AG04450 (cell line): ENCODE measurements at places on chromosomes 4 and X.

DNA sequence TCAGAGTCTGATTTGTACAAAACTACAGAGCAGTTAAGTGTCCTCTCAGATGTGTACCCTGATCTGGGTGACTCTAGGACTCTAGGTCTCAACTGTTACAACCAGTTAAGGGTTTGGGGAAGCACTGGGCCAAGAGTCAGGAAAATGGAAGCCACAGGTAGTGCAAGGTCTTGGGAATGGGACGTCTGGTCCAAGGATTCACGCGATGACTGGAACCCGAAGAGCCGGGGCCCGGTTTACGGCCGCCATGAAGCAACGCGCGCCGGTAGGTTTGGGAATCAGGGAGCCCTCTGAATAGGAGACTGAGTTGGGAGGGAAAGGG, 321 bp upstream of the HPRT1 start:
- DNase-seq, result no peak

- DNase-seq, result no peak
These were observed 1591.3 kb downstream of the ADGRL3 start for GRCh38 chr4:62791386-62791785.

GRCh38 chr4:92100975-92101374, 202.8 kb upstream of the GRID2 start:
- DNase-seq, result no peak

DNA sequence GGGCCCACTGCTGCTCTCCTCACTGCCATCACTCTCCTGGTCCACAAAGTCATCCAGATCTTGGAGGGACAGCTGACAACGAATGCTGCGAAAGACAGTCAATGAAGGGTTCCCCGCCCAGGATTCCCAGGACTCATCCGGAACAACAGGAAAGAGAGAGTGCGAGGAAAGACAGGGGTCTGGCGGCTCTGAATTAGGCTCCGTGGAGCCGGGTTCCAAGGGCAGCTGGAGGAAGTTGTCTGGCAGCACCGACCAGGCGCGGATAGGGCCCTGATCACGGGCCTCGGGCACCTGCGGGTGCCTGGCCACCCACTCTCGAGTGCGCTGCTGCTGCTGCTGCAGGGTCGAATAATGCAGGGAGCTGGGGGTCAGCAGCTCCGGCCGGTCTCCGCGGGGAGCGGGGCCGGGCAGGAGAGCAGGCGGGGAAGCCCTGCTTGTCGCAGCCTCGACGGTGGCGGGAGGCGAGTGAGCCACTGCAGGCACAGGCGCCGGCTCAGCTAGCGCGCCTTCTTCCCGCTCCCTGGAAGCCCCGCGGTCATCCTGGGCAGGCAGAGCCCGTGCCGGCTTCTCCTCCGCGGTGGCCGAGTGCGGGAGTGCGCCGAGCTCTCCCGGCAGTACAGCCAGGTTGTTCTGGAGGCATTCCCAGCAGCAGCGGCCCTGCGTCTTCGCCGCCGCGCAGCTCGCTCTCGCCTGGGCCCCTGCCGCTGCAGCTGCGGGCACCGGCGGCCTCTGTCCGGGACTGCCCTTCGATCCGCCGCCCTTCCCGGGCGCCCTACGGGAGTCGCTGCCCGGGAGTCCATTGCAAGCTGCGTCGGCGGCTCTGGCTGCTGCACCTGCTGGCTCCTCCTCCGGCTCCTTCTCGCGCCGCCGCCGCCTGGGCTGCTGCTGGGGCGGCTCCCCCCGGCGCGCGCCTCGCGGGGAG, 1.1 kb downstream of the SOWAHB start:
- no peak for DNase-seq

DNA sequence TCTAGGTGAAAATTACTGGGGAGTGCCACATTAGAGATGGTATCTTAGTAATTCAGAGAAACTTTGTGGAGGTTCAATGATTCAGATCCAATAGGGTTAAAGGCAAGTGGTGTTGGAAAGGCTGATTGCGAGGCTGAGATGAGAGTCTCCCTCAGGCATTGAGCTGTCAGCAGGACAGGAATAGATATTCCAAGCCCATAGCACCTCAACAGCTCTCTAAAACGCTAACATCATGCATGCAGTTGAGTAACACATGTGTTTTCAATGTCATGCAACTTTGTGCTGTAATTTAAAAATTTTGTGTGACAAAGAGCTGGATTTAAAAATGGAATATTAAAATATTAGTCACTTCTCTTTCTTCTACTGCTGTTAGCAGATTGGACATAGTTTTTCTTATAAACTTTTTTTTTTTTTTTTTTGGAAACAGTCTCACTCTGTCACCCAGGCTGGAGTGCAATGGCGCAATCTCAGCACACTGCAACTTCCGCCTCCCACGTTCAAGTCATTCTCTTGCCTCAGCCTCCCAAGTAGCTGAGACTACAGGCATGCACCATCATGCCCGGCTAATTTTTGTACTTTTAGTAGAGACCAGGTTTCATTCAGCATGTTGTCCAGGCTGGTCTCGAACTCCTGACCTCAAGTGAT, 173.5 kb upstream of the C1QTNF7 start:
- no peak for DNase-seq

- no peak for DNase-seq
These were observed at the start of gene GRIA2 for GRCh38 chr4:157220371-157220881. Gene GRIA2 (plus strand): TSS chr4:157220728. CDS start chr4:157221043, 315 bp downstream.

GRCh38 chr4:151067316-151067970, 32.0 kb upstream of the RPS3A start:
- no peak for DNase-seq

DNA sequence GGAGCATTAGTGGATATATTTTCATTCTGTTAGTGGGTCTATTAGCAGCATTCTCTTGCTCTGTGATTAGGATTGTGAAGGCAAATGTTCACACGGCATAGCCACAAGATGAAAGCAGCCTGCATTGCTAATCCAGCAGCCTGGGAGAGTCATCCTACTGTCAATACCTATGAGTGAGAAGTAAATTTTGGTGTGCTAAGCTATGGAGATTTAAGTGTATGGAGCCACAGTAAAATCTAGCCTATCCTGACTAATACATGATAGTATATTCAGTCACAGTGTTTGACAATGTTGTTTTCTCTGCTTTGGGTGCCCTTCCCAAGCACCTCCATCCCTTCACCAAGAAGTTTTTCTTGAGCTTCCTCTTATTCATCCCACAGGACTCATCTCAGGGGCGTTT, 47.2 kb upstream of the TMPRSS11F start:
- no peak for DNase-seq

DNA sequence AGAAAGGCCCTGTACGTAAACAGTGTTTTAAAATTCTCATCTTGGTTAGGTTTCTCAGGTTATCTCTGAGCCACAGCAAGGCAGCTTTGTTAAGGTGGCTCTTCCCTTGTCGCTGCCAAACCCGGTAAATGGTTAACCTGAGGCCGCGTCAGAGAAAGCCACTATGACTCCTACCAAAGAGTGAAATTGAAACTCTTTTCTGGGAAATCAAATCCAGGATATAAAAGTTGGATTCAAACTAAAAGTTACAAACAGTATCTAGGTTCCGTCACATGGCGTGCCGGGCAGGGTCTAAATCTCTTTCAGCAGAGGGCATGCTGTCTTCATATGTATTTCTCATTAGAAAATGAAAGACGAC, 433 bp downstream of the MMAA start:
- DNase-seq, result no peak

DNA sequence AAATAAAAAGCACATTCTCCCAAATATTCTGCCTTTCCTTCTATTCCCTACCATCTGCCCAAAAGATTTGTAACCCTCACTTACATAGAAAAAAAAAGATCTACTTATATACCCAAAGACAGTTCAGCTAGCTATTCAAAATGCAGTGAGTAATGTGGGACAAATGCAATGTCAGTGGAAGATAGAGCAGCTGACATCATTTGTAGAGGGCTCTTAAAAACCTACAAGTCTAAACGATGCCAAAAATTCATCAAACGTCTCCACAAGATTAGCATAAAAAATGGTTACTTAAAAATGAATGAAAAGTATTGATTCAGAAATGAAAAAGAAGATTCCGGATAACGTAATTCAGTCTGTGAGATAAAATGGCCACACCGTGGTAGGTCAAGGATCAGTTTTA, 96.5 kb downstream of the ASB9 start:
- no peak for DNase-seq

- DNase-seq, result no peak
These were observed 181.5 kb downstream of the SHROOM3 start for GRCh38 chr4:76616526-76616925.

GRCh38 chr4:121064482-121064881, 7.9 kb downstream of the NDNF start:
- no peak for DNase-seq

DNA sequence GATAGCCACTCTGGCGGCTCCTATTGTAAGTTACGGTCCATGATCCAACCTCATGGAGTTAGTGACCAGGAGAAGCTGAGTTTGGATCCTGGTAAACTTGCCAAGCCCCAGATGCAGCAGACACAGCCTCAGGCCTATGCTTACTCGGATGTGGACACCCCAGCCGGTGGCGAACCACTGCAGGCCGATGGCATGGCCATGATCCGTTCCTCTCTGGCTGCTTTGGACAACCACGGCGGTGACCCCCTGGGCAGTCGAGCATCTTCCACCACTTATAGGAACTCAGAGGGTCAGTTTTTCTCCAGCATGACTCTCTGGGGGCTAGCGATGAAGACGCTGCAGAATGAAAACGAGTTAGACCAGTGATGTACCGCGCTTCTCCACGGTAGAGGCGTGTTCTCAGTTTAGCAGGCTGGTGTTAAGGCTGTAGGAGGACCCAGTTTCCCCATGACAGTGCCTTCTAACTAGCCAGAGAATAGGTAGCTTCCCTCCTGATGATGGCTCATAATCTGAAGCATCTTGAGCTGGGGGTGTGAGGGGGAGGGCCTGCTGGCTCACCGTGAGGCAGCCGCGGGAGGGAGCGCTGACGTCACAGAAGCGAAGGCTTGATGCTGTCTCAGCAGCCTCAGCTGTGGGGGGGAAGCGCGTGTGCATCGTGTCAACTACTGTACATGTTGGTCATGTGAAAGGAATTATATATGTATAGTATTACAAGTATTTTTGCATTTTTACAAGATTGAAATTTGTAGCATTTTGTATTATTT, 31.1 kb downstream of the ZBTB49 start:
- no peak for DNase-seq

- DNase-seq, result no peak
These were observed 96.1 kb upstream of the VCX start for GRCh38 chrX:7746856-7747255.

DNA sequence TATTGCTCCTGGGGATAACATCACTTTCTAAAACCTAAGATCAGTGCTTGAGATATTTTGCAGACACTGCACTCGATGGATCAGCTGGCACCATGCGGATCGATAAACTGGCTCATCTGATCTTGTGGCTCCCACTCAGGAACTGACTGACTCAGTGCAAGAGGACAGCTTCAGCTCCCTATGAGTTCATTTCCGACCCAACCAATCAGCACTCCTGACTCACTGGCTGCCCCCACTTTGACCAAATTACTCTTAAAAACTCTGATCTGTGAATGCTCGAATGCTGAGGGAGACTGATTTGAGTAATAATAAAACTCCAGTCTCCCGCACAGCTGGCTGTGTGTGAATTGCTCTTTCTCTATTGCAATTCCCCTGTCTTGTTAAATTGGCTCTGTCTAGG, 110.1 kb downstream of the ANAPC4 start:
- no peak for DNase-seq

GRCh38 chr4:42149004-42149403, 3.5 kb downstream of the BEND4 start:
- DNase-seq, result no peak

GRCh38 chr4:36900446-36900987, 344.0 kb upstream of the NWD2 start:
- no peak for DNase-seq

- no peak for DNase-seq
These were observed 3.9 kb downstream of the RAB9A start for GRCh38 chrX:13692771-13693231.

DNA sequence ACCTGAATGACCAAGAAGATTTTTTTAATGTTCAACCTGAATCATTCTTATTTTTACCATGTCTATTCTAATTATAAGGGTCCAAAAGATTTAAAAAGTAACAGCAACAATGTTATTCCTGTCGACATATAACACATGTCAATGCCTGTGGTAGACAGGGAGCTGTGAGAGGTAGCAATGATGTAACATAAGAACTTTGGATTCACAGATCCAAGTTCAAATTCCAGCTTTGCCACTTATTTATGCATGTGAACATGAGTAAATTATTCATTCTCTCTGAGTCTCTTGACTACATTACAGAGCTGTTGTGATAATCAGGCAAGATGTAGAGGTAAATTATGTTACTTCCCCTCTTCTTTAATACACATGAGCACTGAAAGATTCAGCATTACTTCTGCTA, 54.5 kb downstream of the KLHL8 start:
- DNase-seq, result no peak

DNA sequence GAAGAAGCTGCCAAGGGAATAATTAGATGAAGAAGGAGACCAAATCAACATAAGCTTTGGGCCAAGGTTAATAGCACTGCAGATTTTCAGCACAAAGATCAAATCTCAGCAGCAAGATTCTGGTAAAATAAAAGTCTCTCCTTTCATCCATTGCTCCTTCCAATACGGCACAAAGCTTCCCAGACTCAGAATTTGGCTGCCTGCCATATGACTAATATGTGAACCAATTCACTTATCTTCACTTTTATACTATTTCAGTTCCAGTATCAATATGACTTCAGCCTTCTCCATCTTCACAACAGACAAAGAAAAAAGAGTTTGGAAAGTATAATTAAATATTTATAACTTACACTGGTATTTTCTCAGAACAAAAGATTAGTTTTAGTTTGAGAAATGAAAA, 978.3 kb upstream of the GRID2 start:
- DNase-seq, result no peak

DNA sequence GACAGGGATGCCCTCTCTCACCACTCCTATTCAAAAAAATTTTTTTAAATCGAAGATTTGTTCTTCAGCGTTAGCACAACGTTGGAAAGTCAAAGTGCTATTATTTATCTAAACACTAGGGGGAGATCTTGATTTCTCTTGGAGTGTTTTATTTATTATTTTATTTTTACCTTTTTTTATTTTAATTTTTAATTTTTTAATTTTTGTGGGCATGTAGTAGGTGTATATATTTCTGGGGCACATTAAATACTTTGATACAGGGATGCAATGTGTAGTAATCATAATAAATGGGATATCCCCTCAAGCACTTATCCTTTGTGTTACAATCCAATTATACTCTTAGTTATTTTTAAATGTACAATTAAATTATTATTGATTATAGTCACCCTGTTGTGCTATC, 37.4 kb upstream of the SLC10A4 start:
- no peak for DNase-seq

DNA sequence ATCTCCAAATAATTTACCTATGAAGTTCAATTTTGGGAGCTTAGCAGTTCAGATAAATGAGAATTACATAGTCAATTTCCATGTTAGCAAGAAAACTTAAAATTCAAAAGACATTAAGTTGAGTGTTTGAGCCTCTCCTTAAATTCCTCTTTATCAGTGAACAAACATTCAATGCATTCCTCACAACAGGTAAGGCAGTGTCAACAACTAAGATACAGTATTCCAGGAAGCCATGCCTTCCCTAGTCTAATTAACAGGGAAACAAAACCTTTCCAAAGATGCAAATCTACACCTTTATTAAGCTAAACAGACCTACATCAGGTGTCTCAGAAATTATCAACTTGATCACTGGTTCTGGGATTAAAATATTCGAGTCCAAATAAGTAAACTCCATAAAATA, 3.7 kb downstream of the SH3RF1 start:
- DNase-seq, result no peak

GRCh38 chr4:53043891-53044650, 182.0 kb downstream of the RASL11B start:
- no peak for DNase-seq
